ENCODE measurements at places on chromosomes 7 and 10.

DNA sequence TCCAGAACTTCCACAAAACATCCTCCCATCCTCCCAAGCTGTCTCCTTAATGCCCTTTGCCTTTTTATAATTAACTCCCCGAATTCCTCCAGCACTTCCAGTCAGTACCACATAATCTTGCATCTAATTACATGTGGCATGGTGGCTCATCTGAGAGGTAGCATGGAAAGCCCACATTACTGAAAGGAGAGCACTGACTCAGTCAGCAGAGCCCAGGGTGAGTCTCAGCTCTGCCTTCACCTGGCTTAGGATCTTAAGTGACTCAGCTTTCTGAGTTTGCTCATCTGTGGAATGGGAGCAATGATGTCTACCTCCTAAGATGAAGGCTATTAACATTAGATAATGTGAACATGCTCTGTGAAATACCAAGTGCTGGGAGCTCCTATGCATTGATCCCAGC is 433.9 kb downstream of the SORCS3 start:
- DNase-seq, result no peak

GRCh38 chr7:134046594-134047128 is 80.5 kb upstream of the LRGUK start:
- DNase-seq, result no peak

GRCh38 chr10:128895473-128895872 is 571.6 kb upstream of the MGMT start:
- DNase-seq, result no peak

DNA sequence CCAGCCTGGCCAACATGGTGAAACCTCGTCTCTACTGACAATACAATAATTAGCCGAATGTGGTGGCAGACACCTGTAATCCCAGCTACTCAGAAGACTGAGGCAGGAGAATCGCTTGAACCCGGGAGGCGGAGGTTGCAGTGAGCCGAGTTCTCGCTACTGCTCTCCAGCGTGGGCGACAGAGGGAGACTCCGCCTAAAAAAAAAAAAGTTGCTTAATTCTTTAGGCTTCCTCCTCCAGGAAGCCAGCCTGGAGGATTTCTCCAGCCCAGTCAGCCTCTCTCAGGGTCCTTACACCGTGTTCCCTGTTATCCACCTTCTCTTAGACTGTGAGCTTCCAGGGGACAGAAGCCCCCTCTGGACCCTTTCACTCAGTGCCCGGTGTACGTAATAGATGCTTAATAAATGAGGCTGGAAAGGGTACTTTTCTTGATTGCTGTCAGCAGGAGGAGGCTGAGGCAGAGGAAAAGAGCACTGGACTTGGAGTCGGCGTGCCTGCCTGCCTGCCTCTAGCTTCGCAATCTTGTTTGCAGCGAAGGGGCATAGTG is 16.4 kb upstream of the NODAL start:
- DNase-seq, result no peak

- DNase-seq, result no peak
These were observed 122.4 kb downstream of the CTTNBP2 start for GRCh38 chr7:117750612-117751563.

GRCh38 chr10:48302515-48303476 is 3.7 kb upstream of the MAPK8 start:
- no peak for DNase-seq

- DNase-seq, result no peak
These were observed 87.5 kb upstream of the GJD4 start for GRCh38 chr10:35517431-35518181.
